ENCODE measurements at places on chromosomes 5 and 9. TPM values are rescaled to one million over a fixed set of nuclear protein-coding genes. Genes with fewer than 3 reads are reported as not detected.
A peak's percentile ranks its signal among the peaks of the same experiment; 100 is the strongest.

GRCh38 chr5:1672396-1672795 lies 127.2 kb downstream of the MRPL36 start:
- DNase-seq, result peak; percentile 93

DNA sequence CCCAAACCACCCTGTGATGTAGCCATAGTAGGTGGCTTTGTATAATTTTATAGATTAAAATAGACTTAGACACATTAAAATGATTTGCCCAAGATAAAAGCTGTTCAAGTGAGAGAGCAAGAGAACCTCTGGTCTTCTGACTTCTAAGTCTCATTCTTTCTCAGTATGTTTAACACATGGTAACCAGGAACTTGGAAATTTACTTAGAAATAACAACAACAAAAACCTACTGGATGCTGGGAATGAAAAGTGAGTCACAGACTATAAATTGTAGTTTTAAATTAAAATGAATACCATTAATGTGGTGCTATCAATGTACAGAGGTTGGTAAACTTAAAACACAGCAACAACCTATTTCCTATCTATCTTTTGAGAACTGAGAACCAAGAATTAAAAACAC lies 30.4 kb downstream of the HMGCR start:
- DNase-seq, result no peak

GRCh38 chr5:91910655-91911054 lies 527.5 kb upstream of the ARRDC3 start:
- no peak for DNase-seq

- DNase-seq, result no peak
These were observed 1192.0 kb downstream of the CDH12 start for GRCh38 chr5:21661184-21661583.

GRCh38 chr9:98565152-98566135 lies 143.3 kb downstream of the GABBR2 start:
- peak; percentile 74 for DNase-seq

DNA sequence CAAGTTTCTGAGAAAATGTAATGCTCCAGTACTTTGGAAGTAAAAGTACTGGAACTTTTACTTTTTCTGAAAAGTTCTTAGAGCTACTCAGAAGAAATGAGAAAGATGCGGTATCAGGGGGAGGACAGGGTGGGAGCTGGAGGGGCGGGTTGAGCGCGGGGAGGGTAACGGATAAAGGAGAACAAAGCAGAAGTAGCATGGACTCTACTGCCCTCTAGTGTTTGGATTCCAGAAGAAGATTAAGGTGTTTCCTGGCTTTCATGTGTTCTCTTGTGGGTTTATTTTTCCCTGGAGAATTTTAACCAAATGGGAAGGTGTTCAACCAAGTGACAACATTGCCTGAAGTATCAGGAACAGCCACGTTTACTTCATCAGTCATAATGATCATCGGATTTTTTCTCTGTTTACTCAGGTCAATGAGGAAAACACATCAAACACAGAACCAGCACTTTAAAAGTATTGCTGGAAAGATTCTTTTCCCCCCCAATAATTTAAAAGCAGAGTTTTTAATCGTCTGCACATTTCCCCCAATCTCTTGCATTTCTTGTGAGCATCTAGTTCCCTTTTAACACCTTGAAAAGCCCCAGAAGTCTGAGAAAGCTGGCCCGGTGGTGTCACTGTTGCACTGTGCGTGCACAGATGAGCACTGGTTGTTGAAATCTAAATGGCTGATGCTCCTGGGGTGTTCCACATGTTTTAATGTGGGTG lies 190.6 kb downstream of the MPDZ start:
- DNase-seq, result no peak

DNA sequence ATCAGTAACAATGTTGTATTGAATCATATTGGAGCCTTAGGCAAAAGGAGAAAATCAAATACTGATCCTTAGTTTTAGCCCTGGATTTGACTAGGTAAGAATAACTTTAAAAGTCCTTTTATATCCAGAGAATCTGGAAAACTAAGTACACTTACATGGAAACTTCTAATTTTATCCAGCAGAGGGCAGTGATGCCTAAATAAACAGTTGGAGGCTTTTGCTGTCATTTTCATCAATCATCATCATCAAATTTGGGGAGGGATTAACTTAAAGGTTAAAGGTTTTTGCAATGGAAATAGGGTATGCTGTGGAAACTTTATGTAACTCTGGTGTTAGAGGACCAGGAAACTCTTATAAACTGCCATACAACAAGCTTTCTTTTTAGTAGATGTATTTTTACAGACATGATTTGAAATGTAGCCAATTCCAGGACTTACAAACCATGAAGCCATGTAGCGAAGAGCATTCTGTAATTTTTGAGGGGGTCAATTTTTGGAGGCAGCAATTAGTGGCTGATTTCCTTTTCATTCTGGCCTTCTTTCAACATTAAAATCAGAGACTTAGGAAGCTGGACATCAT lies 112.7 kb downstream of the OSTF1 start:
- no peak for DNase-seq

GRCh38 chr5:14415024-14415697 lies 166.4 kb upstream of the OTULINL start:
- DNase-seq, result no peak

The BHMT2 gene
- total RNA-seq, result 4.2 TPM

The HEMGN gene
- total RNA-seq, result not detected

The PKN3 gene
- 8.3 TPM for total RNA-seq

The ZNF658 gene
- 2.7 TPM for total RNA-seq

The IFNE gene
- total RNA-seq, result 3.2 TPM
